ENCODE measurements at places on chromosomes 5 and 9. TPM values are rescaled to one million over a fixed set of nuclear protein-coding genes. Genes with fewer than 3 reads are reported as not detected.

DNA sequence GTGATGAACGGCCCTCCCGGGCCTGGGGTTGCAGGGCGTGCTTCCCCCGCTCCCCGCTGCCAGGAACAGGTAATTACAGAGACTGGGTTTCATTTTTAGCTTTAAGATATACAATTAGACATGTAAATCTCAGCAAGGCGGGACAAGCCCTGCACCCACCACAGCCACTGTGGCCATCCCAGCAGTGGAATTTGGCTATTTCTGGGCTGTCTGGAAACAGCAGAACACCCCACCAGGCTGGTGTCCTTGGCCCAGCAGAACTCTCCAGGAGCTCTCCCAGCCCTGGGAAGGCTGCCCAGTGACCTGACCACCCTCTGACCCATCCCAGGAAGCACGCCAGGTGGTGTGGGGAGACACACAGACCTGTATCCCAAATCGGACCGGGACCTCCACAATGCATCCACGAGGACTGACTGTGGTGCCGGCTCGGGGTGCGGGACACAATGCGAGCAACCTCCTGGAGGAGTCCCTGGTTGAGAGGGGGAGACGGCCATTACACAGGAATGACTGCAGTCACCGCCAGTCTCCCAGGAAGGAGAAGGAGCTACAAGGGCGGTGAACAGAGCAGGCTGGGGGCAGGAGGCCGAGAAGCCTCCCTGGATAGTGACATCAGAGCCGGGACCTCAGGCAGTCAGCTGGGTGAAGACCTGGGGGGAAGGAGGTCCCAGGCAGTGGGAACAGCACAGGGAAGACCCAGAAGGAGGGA lies 17.3 kb downstream of the EEIG1 start:
- no peak overlapping the region for H3K4me3 ChIP-seq
- DNase-seq, result no peak
- H3K27me3 ChIP-seq, result no peaks in the 10 kb centered on the region
- no peak overlapping the region for H3K27ac ChIP-seq
- H3K4me1 ChIP-seq, result peaks cover 12% of the 10 kb centered on the region

DNA sequence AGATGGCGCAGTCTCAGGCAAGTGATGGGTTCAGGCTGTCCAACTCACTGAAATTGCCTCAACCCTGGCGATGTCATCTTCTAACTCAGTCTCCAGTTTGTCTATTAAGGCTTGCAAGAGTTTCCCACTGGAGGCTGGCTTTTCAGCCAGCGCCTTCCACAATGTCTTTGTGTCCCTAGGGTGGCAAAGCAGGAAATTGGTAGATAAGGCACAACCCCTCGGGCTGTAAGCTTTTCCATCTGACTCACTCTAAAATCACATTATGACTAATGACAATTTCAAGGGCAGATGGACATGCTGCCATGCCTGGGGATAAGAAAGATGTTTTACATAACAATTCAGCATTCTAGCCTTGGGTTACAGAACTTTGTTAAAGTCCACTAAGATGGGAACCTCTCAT lies 61.9 kb downstream of the MROH2B start:
- H3K36me3 ChIP-seq, result no peaks in the 10 kb centered on the region
- no peaks in the 10 kb centered on the region for H3K4me1 ChIP-seq
- H3K27me3 ChIP-seq, result no peaks in the 10 kb centered on the region
- H3K27ac ChIP-seq, result no peak overlapping the region

DNA sequence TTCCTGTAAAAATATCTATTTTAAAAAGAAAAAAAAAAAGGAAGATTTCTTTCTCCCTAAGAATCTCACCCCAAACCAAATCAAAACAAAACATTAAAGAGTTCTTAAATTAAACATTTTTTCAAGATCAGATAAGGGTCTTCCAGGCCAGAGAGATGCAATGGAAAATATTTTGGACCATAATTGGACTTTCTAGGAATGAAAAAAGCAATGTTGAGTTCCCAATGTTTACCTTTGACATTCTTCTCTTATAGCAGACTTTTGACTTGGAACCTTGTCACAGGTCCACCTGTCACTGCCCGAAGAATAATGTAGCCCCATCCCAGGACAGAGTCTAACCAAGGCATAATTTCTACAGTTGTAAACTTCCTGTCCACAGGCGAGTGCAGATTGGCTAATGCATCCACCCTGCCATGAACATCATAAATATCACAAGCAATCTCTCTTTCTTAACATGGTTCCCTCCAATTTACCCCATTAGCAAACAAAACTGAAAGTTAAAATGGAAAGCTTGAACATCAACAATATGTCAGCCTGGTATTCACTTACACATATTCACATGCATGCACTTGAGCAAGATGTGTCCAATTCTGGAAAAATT lies 121.7 kb upstream of the ZNF366 start:
- no peak overlapping the region for H3K4me3 ChIP-seq
- no peak overlapping the region for H3K27ac ChIP-seq

- H3K4me1 ChIP-seq, result peaks cover 16% of the 10 kb centered on the region
- H3K27ac ChIP-seq, result no peak overlapping the region
- DNase-seq, result no peak
- no peak overlapping the region for H3K4me3 ChIP-seq
- no peaks in the 10 kb centered on the region for H3K27me3 ChIP-seq
- no peaks in the 10 kb centered on the region for H3K36me3 ChIP-seq
Measured at GRCh38 chr5:173858670-173859407, 29.3 kb upstream of the CPEB4 start.

DNA sequence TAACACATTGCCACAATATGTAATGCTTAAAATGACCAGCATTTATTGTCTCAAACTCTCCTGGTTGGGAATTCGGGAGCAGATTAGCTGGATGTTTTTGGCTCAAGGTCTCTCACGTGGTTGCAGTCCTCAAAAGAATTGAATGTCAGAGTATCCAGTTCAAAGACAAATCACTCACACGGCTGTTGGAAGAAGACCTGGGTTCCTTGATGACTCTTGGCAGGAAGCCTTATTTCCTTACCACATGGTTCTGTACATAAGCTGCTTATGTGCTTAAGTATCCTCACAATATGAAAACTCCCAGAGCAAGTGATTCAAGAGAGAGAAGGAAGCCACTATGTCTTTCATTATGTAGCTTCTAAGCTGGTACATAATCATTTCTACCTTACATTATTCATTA lies 230.3 kb upstream of the PTPRD start:
- H3K27ac ChIP-seq, result no peak overlapping the region
- no peaks in the 10 kb centered on the region for H3K27me3 ChIP-seq
- no peak for DNase-seq
- no peak overlapping the region for H3K4me3 ChIP-seq
- H3K4me1 ChIP-seq, result no peaks in the 10 kb centered on the region
- no peaks in the 10 kb centered on the region for H3K36me3 ChIP-seq

GRCh38 chr9:38061326-38061977 lies 7.6 kb downstream of the SHB start:
- no peaks in the 10 kb centered on the region for H3K36me3 ChIP-seq
- DNase-seq, result no peak
- no peaks in the 10 kb centered on the region for H3K27me3 ChIP-seq
- no peak overlapping the region for H3K27ac ChIP-seq

- no peak for DNase-seq
- H3K4me1 ChIP-seq, result no peaks in the 10 kb centered on the region
- H3K27me3 ChIP-seq, result no peaks in the 10 kb centered on the region
- H3K27ac ChIP-seq, result no peak overlapping the region
Measured at GRCh38 chr5:17412760-17413671, 85.0 kb upstream of the TAF11L2 start.

DNA sequence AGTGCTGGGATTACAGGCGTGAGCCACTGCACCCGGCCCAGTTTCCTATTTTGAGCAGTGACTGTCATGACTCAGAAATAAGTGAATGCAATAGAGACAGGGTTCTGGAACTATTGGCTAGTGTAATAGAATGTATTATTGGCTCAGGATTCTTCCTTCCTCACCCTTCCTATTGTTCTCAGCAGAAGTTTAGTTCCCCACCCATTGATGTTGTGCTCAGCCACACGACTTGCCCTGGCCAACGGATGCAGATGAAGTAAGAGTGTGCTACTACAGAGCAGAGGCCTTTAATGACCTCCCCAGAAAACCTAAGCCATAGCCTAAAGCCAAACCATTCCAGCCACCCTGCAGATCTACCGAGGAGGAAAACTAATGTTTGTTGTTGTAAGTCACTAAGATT lies 287.9 kb downstream of the AGTPBP1 start:
- H3K4me3 ChIP-seq, result no peak overlapping the region
- no peak overlapping the region for H3K27ac ChIP-seq
- peak; percentile 55 for DNase-seq
- H3K4me1 ChIP-seq, result no peaks in the 10 kb centered on the region
- H3K36me3 ChIP-seq, result no peaks in the 10 kb centered on the region

GRCh38 chr5:50807661-50808060 lies 141.2 kb downstream of the PARP8 start:
- H3K4me3 ChIP-seq, result no peak overlapping the region
- H3K36me3 ChIP-seq, result no peaks in the 10 kb centered on the region

GRCh38 chr9:76216161-76216649 lies 178.0 kb downstream of the RFK start:
- peaks cover 17% of the 10 kb centered on the region for H3K4me1 ChIP-seq
- DNase-seq, result peak; percentile 84
- H3K4me3 ChIP-seq, result no peak overlapping the region
- no peaks in the 10 kb centered on the region for H3K36me3 ChIP-seq

GRCh38 chr5:139740992-139741672 lies 54.5 kb upstream of the PSD2 start:
- H3K27me3 ChIP-seq, result no peaks in the 10 kb centered on the region
- H3K36me3 ChIP-seq, result no peaks in the 10 kb centered on the region
- H3K27ac ChIP-seq, result no peak overlapping the region

- H3K36me3 ChIP-seq, result no peaks in the 10 kb centered on the region
- no peaks in the 10 kb centered on the region for H3K4me1 ChIP-seq
- no peak overlapping the region for H3K4me3 ChIP-seq
- DNase-seq, result no peak
- no peaks in the 10 kb centered on the region for H3K27me3 ChIP-seq
- H3K27ac ChIP-seq, result no peak overlapping the region
Measured at GRCh38 chr5:180401229-180401907, 48.2 kb upstream of the GFPT2 start.

DNA sequence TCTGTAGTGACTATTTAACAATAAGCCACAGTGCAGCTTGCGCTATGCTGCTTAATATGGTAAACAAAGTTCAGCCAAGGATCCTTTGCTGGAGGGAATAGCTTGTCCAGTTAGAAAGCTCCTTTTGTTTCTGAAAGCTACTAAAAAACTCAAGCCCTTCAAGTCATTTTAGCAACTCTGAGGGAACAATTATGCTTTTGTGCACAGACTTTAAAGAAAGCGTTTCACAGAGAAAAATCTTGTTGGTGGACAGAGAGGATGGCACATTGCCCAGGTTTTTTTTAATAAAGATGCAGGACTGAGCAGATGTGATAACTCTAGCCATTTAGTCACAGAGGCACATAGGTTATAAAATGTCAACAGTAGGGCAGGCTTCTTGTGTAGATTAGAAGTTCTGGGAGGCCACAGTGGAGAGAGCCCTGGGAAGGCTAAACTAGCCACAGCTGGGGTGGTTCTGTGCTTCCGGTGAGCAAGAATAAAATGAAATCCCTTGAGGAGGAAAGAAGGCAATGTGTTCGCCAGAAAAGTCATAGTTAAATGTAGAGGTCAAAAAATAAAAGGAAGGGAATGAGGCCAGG lies 63.4 kb downstream of the ALDH7A1 start:
- no peak overlapping the region for H3K27ac ChIP-seq
- no peak overlapping the region for H3K4me3 ChIP-seq
- no peaks in the 10 kb centered on the region for H3K4me1 ChIP-seq

- H3K36me3 ChIP-seq, result no peaks in the 10 kb centered on the region
- peak overlapping the region; percentile 98 for H3K27ac ChIP-seq
- DNase-seq, result no peak
- H3K4me1 ChIP-seq, result peaks cover 30% of the 10 kb centered on the region
Measured at GRCh38 chr5:42995360-42995751, 44.8 kb downstream of the ANXA2R start.

DNA sequence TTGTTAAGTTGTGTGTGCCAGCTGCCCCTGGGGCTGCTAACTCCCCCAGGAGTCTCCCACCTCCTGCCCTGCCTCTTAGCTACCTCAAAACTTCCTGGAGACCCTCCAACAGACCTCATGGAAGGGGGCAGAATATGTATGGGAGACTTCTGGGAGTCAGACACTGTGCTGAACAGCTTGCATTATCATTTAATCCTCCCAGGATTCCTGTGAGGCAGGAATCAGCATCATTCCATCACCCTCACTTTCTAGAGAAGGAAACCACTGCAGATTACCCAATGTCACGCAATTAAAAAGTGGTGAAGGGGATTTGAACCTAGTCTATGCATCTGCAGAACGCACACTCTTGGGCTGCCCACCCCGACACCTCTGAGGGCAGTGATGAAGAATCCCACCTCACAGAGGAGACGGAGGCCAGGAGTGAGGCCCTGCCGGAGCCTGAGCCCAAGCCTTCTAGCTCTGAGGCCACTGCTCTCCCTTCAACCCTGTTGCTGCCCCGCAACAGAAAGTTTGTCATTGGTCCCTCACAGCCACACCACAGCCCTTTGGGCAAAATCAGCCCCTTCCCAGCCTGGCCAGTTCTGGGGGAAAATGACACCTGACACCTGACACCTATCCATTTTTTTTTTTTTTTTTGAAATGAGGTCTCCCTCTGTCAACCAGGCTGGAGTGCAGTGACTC lies 30.3 kb upstream of the IL17B start:
- H3K36me3 ChIP-seq, result no peaks in the 10 kb centered on the region
- no peak for DNase-seq
- H3K4me1 ChIP-seq, result no peaks in the 10 kb centered on the region
- H3K4me3 ChIP-seq, result no peak overlapping the region
- H3K27ac ChIP-seq, result no peak overlapping the region

DNA sequence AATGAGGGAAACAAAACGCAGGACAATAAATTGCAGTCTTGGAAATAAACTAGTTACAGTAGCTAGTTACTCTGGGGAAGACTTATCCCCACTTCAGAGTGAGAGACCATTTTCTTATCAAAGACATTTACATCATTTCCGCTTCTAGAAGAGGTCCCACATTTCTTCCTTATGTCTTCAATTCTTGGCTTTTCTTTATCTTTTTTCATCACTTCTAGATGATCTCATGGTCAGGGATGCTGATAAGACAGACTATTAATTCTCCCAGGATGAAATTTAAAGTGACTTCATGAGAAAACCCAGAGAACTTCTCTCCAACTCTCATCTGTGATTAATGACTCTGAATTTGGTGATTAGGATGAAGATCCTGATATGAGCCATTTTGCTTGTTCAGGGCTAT lies 229.1 kb downstream of the MTRR start:
- DNase-seq, result no peak
- no peak overlapping the region for H3K27ac ChIP-seq
- H3K27me3 ChIP-seq, result no peaks in the 10 kb centered on the region
- H3K4me3 ChIP-seq, result no peak overlapping the region
- H3K4me1 ChIP-seq, result no peaks in the 10 kb centered on the region

TICAM2 gene
- 3.5 TPM for total RNA-seq

KCNN2 gene
- 1.3 TPM for total RNA-seq

HMGCS1 gene
- total RNA-seq, result 149 TPM

C5orf47 gene
- not detected for total RNA-seq

FSD1L gene
- total RNA-seq, result 7.5 TPM

STK32A gene
- not detected for total RNA-seq

PCDHGA3 gene
- total RNA-seq, result 1.2 TPM

HTR4 gene
- total RNA-seq, result not detected

ASTN2 gene
- total RNA-seq, result 1.6 TPM

TAF11L7 gene
- not detected for total RNA-seq

Data from endothelial cell of umbilical vein (primary cell).